Brain pericyte (primary cell): ENCODE measurements at places on chromosomes 6 and 20.

DNA sequence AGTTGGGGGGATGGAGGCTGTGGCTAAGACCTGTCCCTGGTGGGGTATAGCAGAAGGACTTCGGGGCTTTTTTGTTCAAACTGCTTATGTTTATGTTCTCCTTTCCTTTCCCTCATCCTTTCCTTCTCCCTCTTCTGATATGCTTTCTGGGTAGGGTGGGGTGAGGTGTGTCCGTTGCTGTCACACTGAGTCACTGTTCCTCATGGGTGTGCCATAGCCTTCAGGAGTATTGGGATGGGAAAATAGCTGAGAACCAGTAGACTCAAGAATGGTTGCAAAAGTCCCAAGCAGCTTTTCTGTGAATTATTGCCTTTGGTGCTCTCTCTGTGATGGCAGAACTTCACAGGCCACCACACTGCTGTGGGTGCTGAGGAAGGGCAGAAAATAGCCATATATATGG, 39.6 kb downstream of the TPD52L1 start:
- no peak for DNase-seq

- no peak for DNase-seq
Observed at GRCh38 chr6:122758927-122759334, 20.6 kb upstream of the FABP7 start.

GRCh38 chr6:163904186-163904585, 489.7 kb downstream of the QKI start:
- no peak for DNase-seq

GRCh38 chr6:129416337-129416990, 293.5 kb downstream of the ARHGAP18 start:
- no peak for DNase-seq
